ENCODE measurements at places on chromosomes 5 and 9. TPM values are rescaled to one million over a fixed set of nuclear protein-coding genes. Genes with fewer than 3 reads are reported as not detected.

The SOX30 gene
- not detected for total RNA-seq

The DMAC1 gene
- 10.6 TPM for total RNA-seq

The SLC6A3 gene
- total RNA-seq, result not detected

The GZMA gene
- not detected for total RNA-seq

The MAMDC2 gene
- 10.2 TPM for total RNA-seq

The DYNC2I2 gene
- total RNA-seq, result 44.1 TPM
